ENCODE measurements at places on chromosomes 7 and 10. TPM values are rescaled to one million over a fixed set of nuclear protein-coding genes. Genes with fewer than 3 reads are reported as not detected.

CAV1 gene
- total RNA-seq: 71.0 TPM

- no peak overlapping the region for H3K4me3 ChIP-seq
- H3K36me3 ChIP-seq: peaks cover 18% of the 10 kb centered on the region
- H3K4me1 ChIP-seq: no peaks in the 10 kb centered on the region
- H3K27me3 ChIP-seq: no peaks in the 10 kb centered on the region
- no peak for DNase-seq
- no peak overlapping the region for H3K27ac ChIP-seq
These were observed 113.9 kb upstream of the STK17A start for GRCh38 chr7:43469051-43469450.

- no peak overlapping the region for H3K4me3 ChIP-seq
- H3K27ac ChIP-seq: no peak overlapping the region
- H3K27me3 ChIP-seq: no peaks in the 10 kb centered on the region
- no peak for DNase-seq
- no peaks in the 10 kb centered on the region for H3K4me1 ChIP-seq
These were observed 44.5 kb upstream of the AGR3 start for GRCh38 chr7:16926283-16926682.

DNA sequence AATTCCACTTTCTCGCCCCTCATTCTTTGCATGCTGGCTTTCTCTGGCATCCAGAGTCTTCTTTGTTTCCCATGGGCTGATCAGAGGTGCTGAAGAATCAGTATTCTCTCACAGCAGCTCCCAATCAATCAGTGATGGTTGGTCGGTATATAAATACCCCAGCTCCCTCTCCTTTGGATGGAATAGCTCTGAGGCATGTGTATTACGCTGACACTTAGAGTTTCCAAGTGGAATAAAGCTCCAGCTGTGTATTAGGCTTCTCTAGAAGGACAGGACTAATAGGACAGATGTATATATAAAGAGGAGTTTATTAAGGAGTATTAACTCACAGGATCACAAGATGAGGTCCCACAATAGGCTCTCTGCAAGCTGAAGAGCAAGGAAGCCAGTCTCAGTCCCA lies 218.3 kb upstream of the GRB10 start:
- DNase-seq: no peak
- no peak overlapping the region for H3K4me3 ChIP-seq

DNA sequence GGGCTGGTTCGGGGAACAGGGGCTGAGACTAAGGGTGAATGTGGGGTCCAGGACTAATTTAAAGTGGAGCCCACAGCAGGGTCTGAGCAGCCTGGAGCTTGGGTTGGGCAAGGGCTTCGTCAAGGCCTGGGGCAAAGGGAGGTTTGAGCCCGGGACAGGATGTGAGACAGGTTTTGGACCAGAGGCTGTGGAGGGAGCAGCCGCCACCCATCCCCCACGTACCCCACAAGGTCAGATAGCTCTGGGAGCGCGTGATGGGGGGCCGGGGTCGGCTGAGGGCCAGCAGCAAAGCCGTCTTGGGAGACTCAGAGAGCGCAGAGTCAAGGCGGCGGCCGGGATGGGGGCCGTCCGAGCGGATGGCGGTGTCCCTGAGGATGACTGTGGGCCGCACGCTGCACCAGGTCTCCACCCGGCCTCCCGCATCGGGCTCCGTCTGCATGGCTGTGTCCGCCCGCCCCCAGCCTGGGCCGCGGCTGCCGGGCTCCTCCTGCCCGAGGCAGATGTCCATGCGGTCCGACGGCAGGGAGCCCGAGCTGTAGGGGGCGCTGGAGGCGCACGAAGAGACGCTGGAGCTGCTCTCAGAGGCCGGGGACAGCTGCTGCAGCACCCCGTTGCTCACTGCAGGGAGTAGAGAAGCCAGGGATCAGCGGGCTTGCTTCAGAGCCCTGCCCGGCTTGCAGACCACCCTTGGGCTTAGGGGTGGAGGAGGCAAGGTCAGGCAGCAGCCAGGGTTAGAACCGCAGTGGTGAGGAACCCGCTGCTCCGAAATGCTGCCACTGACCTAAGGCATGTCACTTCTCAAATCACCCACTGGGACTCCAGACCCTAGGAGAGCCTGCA lies 12.1 kb downstream of the PDZD7 start:
- H3K4me3 ChIP-seq: no peak overlapping the region
- peak; percentile 71 for DNase-seq
- peaks cover 43% of the 10 kb centered on the region for H3K27me3 ChIP-seq
- H3K4me1 ChIP-seq: peaks cover 16% of the 10 kb centered on the region
- no peak overlapping the region for H3K27ac ChIP-seq
- peaks cover 16% of the 10 kb centered on the region for H3K36me3 ChIP-seq

RARRES2 gene
- 44.5 TPM for total RNA-seq

- H3K27me3 ChIP-seq: no peaks in the 10 kb centered on the region
- H3K36me3 ChIP-seq: no peaks in the 10 kb centered on the region
- no peaks in the 10 kb centered on the region for H3K4me1 ChIP-seq
These were observed 86.1 kb downstream of the EPDR1 start for GRCh38 chr7:38006559-38006958.

DNA sequence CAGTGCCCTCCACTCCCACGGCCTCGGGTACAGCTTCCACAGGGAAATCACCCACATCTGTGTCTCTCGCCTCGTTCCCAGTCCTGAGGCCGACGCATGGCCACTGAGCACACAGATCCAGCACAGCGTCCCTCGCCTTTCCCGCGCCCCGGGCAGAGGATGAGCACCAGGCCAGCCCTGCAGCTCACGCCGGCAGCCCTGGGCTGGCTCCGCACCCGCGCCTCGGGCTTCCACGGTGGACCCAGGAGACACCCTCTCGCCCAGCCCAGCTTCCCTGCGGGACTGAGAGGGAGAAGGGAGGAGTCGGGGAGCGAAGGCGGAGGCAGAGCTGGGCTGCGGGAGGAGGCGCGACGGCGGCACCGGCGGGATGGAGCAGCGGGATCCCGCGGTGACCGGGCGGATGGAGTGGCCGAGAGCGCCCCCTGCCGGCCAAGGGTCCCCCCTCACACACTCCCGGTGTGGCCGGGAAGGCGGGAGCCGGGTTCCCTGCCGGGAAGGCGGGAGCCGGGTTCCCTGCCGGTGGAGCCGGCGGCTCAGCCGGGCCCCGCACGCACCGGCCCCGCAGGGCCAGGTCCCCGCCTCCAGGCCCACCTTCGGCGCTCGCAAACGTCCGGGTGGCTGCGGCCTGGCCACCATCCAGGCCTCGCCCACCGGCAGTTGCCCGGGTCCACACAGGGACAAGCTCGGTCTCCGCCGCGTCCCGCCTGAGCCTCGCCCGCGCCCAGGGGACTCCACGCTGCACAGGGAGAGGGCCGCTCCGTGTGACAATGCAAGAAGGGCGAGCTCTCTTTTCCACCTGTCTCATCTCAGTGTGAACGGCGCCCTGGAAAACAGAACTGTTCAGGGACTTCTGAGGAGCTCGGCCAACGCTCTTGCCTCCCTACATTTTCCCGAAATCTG lies 110.3 kb upstream of the LANCL2 start:
- peaks cover 14% of the 10 kb centered on the region for H3K4me1 ChIP-seq
- peak overlapping the region; percentile 51 for H3K4me3 ChIP-seq
- DNase-seq: peak; percentile 70
- no peak overlapping the region for H3K27ac ChIP-seq

DNA sequence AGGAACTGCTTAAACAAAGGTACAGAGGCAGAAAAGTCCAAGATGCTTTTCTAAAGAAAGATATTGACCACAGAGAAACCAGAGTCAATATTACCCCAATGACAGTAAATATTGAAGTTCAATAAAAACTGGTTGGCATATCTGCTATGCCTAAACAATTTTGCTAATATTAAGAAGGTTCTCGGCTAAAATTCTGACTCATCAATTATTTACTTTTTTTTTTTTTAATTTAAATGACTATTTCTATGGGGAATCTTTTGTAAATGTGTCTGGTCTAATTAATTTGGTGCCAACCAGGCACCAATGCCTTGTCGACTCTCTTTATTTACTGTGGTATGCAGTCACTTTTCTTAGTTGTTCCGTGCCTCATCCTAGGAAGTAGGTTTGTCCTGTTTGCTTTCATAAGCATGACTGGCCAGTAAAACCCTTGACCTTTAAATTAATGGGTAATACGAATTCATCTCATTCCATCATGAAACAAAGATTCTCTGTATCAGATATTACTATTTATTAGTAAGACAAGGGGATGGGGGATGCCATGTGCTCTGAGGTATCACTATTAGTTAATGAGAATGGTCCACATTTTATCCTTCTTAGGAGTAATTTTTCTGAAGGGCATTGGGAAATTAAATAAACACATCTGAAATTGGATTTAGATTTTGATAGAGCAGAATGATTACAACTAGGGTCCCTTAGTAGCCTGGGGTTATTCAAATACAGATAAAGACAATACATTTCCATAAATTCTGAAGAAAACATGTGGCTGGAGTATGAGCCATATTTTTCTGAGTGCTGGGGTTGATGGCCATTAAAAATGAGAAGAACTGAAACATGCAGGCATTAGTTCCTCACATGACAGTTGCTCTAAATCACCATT lies 154.4 kb downstream of the VTI1A start:
- no peaks in the 10 kb centered on the region for H3K27me3 ChIP-seq
- no peak overlapping the region for H3K27ac ChIP-seq
- DNase-seq: no peak
- H3K4me1 ChIP-seq: no peaks in the 10 kb centered on the region
- no peaks in the 10 kb centered on the region for H3K36me3 ChIP-seq

MSRB2 gene
- total RNA-seq: 25.1 TPM

DNA sequence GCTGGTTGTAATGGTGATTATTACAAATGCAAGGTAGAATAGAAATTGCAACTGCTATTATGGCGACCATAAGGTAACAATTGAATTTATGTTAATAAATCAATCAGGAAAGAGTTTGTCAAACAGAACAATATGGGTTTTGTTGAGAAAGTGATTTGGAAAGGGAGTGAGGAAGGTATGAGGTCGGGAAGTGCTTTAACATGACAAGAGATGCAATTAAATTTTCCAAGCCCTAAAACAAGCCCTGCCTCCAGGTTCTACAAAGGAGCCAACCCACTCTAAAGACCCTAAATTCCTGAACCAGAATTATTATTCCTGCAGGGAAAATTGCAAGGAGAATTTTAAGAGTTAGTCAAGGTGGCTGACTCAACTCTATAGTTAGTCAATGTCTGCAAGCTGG lies 363.7 kb downstream of the BMPER start:
- no peak for DNase-seq
- H3K4me1 ChIP-seq: no peaks in the 10 kb centered on the region
- no peaks in the 10 kb centered on the region for H3K36me3 ChIP-seq
- H3K4me3 ChIP-seq: no peak overlapping the region
- H3K27me3 ChIP-seq: no peaks in the 10 kb centered on the region

GIMAP5 gene
- total RNA-seq: 8.6 TPM

DNA sequence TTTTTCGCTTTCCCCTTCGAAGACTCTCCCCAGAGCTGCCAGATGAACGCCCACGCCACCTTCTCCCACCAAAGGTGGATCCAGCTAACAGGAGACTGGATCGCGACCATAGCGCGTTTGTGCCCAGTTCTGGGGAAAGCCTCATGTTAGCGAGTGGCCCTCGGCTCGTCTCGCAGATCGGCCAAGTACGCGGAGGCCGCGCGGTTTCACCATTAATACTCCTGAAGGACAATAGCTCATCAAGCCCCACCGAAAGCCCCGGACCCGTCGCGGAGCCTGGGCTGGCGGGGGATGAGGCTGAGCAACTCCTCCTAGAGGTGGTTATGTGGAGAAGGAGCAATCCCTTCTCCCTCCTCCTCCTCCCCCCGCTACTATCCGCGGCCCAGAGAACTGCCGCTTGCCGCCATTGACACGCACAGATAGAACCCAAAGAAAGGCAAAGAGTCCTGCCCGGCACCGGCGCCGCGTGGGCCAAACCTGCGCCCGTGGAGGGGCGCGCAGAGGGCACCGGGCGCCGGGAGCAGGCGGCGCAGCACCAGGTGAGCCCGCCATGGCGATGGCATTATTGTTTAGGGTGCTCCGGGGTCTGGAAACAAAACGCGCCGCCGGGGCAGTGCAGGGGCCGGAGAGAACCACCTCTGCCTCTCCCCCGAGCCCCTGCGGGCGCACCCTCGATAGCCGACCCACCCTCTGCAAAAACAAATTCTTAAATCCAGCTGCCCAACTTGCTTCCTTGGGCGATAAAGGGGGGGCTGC lies at the start of gene MACROH2A2:
MACROH2A2 (plus strand) TSS at position 385 of the 756 bp plus-strand sequence. CDS start 22,813 bp downstream, outside the sequence.
- peak; percentile 97 for DNase-seq
- peak within 1 kb of the TSS; percentile 82 for H3K27ac ChIP-seq
- no peaks in the 10 kb centered on the region for H3K36me3 ChIP-seq
- H3K4me3 ChIP-seq: peak within 1 kb of the TSS; percentile 76
- peaks cover 10% of the 10 kb centered on the region for H3K4me1 ChIP-seq

GRCh38 chr7:126411032-126411820 lies 841.5 kb downstream of the GRM8 start:
- no peak overlapping the region for H3K4me3 ChIP-seq
- H3K36me3 ChIP-seq: no peaks in the 10 kb centered on the region
- H3K27ac ChIP-seq: no peak overlapping the region
- H3K27me3 ChIP-seq: no peaks in the 10 kb centered on the region
- DNase-seq: no peak
- H3K4me1 ChIP-seq: no peaks in the 10 kb centered on the region

- DNase-seq: no peak
- no peak overlapping the region for H3K4me3 ChIP-seq
- H3K4me1 ChIP-seq: peaks cover 6% of the 10 kb centered on the region
- no peaks in the 10 kb centered on the region for H3K36me3 ChIP-seq
- no peaks in the 10 kb centered on the region for H3K27me3 ChIP-seq
These were observed 16.1 kb upstream of the XPNPEP1 start for GRCh38 chr10:109939315-109939961.

- peaks cover 52% of the 10 kb centered on the region for H3K4me1 ChIP-seq
- no peaks in the 10 kb centered on the region for H3K27me3 ChIP-seq
- H3K36me3 ChIP-seq: no peaks in the 10 kb centered on the region
- peak overlapping the region; percentile 35 for H3K27ac ChIP-seq
These were observed 56.3 kb upstream of the TMEM72 start for GRCh38 chr10:44854693-44855350.

DNA sequence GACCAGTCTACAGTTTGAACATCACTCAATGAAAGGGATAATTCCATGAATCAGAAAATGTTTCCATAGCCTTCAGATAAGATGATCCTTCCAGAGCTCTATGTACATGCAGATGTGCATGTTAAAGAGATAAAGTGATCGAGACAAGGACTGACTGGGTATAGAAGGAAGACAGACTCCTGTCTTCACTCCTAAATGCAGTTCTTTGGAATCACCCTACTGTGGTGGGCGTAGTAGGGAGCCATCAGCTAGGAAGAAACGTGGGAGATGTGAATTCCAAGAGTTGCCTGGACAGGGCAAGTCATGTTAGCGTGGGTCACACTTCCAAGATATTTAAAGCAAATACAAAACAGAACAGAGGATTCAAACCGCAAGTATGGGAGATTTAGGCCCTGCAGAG lies 23.9 kb downstream of the LOXL4 start:
- no peaks in the 10 kb centered on the region for H3K27me3 ChIP-seq
- no peak for DNase-seq
- peaks cover 9% of the 10 kb centered on the region for H3K4me1 ChIP-seq
- H3K27ac ChIP-seq: no peak overlapping the region
- H3K4me3 ChIP-seq: no peak overlapping the region
